IMR-90 (cell line): ENCODE measurements at places on chromosomes 7 and 10.
A peak's percentile ranks its signal among the peaks of the same experiment; 100 is the strongest.

DNA sequence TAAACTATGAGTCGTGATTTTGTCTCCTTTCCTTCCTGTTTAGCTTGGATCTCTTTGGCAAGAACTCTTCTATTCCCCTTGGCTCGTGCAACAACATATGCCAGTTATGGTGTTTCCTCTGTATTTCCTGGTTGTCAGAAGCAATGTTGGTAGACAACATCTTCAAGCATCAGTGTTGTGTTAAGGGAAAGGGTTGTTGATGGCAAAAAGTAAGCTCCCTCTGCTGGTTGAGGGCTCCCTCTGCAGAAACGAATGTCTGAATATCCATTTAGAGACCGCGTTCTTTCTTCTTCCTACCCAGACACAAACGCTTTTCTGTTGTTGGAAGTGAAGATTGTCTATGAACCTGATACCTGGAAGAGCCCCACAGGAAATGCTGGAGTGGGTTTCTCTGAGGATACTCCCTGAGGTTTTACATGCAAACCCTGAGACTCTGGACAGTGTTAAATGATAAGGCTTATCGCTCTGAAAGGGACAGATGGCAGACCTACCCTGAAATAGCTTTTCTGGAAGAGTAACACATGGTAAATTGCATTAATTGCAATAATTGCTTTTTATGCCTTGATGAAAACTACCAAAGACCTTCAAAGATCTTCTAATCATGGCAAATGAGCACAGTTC is 23.5 kb upstream of the C1QL3 start:
- peak; percentile 29 for DNase-seq

- no peak for DNase-seq
Measured at GRCh38 chr7:134907000-134907399, 79.3 kb upstream of the AGBL3 start.

DNA sequence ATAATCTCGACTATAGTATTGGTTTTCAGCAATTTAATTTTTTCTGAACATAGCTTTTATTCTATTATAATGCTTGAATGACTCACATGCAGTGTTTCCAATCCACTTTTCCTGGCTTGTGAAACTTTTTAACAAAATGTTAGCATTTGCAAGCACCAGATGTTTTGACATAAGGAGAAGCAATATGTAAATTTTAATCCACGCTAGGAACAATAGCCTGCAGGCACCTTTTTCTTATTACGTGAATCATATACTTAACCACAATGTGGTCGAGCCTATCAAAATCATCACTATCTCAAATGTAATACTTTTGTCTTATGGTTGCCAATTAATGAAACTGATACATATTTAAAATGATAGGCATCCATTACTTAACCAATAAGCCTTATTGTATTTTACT is 97.1 kb downstream of the TFEC start:
- no peak for DNase-seq

- DNase-seq = peak; percentile 84
Measured at GRCh38 chr10:110857265-110858171, 14.2 kb upstream of the PDCD4 start.
